ENCODE measurements at places on chromosomes 3 and 15.

GRCh38 chr3:73364517-73364916, 260.2 kb downstream of the PDZRN3 start:
- no peak for DNase-seq

- DNase-seq = no peak
Measured at GRCh38 chr3:89164774-89165173, 57.4 kb downstream of the EPHA3 start.

DNA sequence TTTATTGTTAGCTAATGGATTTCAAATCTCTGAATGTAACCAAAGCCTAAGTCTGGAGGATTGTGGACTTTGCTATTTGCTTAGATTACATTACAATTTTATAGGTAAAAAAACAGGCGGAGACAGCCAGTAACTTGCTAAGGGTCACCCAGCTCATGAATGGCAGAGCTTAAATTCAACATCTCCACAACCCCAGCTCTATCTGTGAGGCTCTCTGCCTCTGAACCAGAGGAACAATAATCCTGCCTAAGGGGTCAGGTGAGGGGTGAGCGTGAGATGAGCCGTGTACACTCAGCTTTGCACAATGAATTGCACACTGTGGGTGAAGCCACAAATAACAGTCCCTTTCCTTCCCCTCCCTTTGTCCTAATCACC, 69.8 kb upstream of the SPATA12 start:
- DNase-seq = no peak

GRCh38 chr3:50610181-50610971, 1.2 kb downstream of the CISH start:
- DNase-seq = no peak

GRCh38 chr3:29416514-29416913, 135.6 kb downstream of the RBMS3 start:
- DNase-seq = no peak

GRCh38 chr15:29675791-29676301, 146.4 kb downstream of the TJP1 start:
- DNase-seq = no peak

GRCh38 chr3:64645243-64645642, 42.6 kb downstream of the ADAMTS9 start:
- DNase-seq = no peak

- DNase-seq = no peak
Measured at GRCh38 chr3:88963003-88963402, 144.4 kb upstream of the EPHA3 start.

DNA sequence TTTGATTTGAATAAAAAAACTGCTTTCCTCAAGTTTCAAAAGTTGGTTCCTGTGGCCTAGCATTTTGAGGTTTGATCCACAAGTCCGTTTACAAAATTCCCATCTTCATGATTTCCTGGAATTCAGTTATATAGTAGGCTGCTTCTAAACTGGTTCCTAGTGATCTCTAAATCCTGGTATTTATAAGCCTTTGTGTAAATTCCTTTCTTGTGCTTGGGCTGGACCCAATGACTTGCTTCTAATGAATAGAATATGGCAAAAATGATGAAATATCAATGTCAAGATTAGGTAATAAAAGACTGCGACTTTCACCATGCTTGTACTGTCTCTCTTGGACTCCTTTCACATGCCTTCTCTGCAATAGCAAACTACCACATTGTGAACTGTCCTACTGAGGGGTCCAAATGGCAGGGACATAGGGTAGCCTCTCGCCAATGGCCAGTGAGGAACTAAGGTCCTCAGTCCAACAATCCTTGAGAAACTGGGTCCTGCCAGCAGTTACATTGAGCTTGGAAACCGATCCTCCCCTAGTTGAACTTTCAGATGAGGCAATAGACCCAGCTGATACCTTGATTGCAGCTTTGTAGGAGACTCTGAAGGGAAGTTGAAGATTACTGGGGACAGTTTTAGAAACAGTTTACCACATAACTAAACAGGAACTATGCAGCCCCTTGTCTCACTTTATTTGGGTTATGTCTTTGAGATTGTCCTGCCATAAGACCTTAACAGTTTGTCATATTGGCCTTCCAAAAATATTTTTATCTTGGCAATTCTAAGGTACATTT, 303.9 kb upstream of the TBC1D5 start:
- DNase-seq = no peak

DNA sequence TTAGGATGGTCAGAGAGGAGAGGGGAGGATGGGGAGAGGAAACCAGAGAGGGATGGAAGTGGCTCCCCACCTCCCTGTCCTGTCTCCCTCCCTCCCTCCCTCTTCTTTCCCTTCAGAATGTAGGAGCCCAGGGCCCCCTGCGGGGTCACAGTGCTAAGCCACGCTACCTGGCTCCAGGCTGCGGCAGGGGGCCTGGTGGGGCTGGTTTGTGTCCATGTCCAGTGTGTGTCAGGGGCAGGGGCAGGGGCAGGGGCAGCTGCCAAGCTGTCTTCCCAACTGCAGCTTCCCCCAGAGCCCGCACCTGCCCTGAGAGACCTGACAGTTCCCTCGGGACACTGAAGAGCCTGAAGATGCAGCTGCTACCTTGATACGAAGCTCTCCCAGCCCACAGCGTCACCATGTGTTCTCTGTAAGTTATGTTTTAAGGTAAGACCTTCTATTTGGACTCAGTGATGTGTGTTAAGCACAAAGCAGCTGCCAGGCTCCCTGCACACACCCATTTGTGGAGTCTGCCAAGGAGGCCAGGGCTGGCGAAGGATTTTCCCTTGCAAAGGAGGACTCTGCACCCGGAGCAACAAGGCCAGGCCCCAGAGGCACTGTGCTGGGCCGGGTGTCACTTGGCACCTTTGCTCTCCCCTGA, 121.8 kb upstream of the SMAD3 start:
- no peak for DNase-seq

GRCh38 chr15:70504988-70505387, 258.4 kb downstream of the UACA start:
- DNase-seq = no peak

DNA sequence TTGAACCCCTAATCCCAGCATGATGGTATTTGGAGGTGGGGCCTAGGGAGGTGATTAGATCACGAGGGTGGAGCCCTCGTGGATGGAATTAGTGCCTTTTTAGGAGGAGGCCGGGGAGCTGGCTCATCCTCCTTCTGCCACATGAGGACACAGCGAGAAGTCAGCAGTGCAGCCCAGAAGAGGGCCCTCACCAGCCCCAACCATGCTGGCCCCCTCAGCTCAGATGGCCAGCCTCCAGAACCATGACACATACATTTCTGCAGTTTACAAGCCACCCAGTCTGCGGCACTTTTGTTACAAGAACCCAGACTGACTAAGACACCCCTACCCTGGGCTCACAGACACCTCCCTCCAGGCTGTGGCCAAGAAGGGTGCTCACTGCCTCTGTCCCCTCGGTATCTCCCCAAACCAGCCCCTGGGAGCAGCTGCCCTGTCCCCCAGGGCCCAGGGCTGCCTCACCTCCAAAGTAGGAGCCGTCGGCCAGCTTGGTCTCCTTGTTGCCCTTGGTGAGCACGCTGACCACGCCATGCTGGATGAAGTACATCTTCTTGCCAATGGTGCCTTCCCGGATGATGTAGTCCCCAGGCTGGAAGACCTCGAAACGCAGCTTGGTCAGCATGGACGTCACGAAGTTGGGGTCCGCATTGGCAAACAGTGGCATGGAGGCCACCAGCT, 44.1 kb downstream of the HCN4 start:
- no peak for DNase-seq

DNA sequence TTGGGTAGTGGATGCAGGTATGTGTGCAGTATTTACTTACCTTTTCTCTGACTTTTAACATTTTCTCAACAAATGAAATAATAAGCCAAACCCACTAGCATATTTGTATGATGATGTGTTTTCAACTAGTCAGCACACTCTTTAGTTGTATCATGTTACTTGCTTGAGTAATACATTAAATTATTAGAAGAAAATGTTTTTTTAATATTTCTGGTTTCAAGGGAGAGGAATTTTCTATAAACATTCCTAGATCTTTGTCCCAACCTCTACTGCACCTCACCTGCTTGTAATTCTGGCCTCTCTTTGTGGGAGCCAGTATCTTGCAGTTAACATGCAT, 161.8 kb upstream of the CBLB start:
- DNase-seq = no peak

- DNase-seq = no peak
Measured at GRCh38 chr3:29313981-29314726, 33.3 kb downstream of the RBMS3 start.

DNA sequence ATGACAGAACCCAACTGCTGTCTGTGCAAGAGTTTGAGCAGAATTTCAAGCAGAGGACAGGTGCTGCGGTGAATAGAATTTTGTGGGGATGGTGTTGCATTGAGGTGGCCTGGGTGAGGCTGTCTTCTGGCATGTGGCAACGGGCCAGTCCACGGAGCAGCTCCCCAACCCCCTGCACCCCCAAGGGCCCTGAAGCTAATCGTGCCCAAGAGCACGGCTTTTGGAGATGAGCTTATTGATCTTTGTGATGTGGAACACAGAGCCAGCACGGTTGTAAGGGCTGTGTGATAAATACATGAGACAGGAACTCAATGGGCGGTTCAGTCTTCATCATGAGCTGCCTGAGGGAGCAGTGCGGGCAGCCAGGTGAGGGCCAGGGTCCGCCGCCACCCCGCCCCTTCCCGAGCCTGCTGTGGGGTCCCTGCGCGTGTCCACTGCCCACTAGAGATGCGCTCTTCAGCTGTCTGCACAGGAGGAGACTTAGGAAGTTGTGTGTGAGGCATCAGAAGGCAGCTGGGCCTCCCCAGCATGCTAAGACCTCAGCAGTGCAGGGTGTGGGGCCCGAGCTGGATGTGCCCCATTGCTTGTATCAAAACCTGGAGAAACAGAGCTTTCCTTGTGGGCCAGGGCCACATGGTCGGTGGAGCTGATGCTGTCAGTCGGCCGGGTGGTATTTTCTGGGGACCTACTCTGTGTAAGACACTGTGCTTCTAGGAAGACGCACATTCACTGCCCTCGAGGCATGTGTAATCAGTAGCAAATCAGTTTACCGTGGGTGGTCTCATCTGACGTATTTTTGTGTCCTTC, 90.5 kb downstream of the CHRNA7 start:
- no peak for DNase-seq

- no peak for DNase-seq
Measured at GRCh38 chr3:142009029-142009428, 132.6 kb downstream of the ATP1B3 start.

- DNase-seq = no peak
Measured at GRCh38 chr3:25695731-25696420, 31.2 kb upstream of the TOP2B start.

GRCh38 chr3:101453961-101454360, 59.1 kb downstream of the SENP7 start:
- DNase-seq = no peak
